ENCODE measurements at places on chromosomes 7 and 10.

- no peak for DNase-seq
Measured at GRCh38 chr7:50605059-50605458, 39.9 kb upstream of the DDC start.

DNA sequence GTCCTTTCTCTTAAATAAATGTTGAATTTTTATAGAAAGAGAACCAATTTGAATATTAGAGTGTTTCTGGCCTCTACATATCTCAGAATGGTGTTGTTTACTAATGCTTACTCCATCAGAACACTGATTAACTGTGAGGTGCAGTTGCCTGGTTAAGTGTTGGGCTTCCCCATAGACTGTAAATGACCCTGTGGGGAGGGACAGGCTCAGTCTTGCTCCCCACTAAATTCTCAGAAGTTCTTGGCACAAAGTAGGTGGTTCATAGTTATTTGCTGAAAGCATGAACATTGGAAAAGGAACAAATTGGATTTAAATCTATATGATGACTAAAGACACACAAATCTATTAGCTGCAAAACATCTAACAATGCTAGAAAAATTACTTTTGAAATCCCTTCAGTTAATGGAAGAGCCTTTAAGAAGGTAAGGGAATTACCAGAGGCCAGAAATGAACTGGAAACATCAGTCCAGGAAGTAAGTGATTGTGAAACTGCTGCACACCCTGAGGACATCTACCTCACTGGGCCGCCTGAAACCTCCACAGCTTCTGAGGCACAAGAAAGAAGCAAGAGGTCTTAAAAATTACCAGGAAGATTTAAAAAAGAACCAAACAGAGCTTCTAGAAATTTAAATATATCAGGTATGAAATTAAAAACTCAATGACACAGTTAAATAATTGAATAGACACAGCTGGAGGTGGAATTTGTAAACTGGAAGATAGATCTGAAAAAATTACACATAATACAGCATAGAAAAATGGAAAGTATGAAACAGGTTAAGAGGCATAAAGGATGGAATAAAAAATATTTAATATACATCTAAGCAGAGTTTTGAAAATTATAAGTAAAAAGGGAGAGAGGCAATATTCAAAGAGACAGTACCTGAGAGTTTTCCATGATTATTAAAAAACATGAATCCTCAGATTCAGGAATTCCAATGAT, 17.8 kb upstream of the COMTD1 start:
- DNase-seq = no peak

DNA sequence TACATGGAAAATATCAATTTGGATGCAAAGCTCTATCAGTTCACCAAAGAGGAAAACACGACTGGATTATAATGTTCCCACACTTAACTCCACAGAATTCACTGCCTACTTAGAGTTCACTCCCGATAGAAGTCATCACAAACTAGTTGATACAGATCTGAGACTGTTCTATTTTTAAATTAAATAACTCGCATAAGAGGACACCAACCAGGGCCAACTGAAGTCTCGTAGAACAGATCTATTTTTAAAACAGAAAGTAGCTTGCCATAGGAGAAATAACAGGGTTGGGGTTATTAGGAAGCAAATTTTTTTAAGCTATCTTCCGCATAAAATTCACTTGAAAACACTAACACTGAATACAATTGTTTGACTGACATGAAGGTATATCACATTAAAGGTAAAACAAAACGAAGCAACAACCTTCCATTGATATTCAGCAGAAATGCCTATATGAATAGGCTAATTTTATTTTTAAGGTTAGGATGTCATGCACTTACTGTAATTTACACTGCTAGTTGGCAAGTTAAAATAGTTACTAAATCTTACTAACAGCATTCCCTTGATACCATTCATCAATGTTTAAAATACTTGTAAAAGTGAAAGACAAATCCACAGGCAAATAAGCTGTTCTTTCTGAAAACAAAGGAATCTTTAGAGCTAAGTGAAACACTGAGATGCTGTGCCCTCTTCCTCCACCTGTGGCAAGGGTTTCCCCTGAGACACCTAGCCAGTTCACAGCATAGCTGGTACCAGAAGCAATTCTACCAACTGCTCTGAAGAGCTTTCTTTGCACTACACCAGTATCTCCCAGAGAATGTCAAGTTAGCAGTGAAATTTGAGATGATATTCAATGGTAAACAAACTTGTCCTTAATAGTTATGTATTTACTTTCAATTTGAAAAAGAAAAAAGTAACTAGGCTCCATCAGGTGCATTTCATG, 186.7 kb upstream of the ANK3 start:
- no peak for DNase-seq

DNA sequence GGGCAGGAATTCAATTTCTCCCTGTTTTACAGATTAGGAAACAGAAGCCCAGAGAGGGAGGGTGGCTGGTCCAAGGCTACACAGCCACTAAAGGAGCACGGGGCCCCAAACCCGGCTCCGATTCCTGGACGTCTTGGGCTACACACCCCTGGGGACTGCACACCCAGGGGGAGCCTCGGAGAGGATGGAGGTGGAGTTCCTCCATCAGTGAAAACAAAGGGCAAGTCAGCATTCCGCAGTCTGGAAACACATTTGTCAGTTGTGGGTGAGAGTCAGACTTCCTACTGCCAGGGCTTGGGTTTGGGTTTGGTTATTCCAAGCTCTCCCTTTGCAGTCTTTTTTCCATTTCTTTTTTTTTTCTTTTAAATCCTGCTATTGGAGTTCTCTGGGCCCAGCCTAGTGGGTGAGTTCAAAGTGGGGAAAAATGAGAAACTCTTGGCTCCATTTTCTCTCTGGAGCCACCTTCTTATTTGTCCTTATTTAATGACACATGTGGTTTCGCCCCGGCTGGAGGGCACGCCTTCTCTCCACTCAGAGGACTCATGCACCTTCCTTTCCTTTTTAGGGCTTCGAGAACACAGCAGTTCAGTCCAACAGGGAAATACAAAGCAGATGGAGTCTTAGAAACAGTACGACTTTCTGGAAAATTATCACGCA, 59.9 kb upstream of the AQP1 start:
- no peak for DNase-seq

- no peak for DNase-seq
Measured at GRCh38 chr10:112442063-112442462, 4.7 kb downstream of the ZDHHC6 start.

DNA sequence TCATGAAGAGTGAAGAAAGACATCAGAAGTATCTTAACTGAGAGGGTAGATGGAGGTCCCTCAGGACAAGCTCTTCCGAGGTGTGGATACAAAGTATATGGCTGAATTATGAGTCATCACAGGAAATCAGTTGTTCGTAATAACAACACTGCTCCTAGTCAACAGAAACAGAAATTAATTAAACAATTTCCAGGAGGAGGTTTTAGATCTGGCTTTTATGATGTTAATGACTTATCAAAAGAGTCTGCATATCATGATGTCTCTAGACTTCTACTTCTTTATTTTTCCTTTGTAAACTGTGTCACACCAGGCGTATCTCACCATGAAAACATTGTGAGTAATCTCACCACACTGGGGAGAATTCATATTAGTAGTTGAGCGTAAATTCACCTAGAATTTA, 31.2 kb downstream of the OSBPL3 start:
- no peak for DNase-seq
